ENCODE measurements at places on chromosomes 16 and 17.

DNA sequence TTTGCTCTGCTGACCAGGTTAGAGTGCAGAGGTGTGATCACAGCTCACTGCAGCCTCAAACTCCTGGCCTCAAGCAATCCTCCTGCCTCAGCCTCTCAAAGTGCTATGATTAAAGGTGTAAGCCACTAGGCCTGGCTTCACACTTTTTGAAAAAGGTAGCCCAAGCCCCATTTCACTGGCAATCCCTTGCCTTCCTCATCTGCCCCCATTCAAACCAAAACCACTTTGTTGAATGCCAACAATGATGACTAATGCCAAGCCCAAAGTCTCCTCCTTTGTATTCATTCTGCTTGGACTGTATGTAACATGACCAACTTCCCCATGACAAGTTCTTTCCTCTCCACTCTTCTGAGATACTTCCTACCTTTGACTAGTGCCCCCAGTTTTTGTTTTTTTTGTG is 33.1 kb downstream of the N4BP1 start:
- DNase-seq, result no peak

DNA sequence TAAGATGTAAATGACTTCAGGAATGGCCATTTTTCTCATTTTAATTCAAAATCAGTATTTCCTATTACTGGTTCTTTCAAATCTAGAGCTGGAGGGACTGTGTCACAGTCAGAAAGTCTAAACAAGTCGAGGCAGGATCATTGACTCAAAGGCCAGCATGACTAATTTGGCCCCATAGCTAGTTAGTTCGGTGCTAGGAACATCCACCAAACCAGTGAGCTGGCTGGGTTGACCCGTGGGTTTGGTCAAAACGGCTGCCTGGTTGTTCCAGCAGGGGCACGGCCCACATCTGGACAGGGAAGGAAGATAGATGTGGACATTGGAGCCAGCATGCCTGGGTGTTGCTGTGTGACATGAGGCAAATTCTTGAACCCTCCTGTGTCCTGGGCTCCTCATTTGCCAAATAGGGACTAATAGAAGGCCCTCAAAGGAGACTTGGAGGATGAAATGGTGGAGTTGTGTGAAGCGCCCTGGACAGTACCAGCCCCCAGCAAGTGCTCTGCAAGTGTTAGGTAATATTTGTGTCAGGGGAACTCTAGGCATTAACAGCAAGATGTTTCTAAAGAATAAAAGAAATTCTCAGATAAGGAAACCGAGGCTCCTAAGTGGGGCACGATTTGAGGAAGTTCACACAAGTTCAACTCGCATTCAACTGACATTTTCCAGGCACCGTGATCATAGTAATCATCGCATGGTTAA is 46.2 kb downstream of the MEOX1 start:
- DNase-seq, result no peak

GRCh38 chr16:74652249-74652648 is 14.4 kb downstream of the RFWD3 start:
- no peak for DNase-seq

DNA sequence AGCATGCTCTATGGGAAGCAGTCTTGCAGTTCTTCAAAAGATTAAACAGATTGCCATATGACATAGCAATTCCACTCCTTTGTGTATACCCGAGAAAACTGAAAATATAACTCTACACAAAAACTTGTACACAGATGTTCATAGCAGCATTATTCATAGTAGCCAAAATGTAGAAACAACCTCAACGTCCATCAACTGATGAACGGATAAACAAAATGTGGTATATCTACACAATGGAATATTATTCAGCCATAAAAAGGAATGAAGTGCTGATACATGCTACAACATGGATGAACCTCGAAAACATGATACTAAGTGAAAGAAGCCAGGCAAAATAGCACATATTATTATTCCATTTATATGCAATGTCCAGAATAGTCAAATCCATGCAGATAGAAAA is 221.2 kb upstream of the PSMD7 start:
- DNase-seq, result no peak

DNA sequence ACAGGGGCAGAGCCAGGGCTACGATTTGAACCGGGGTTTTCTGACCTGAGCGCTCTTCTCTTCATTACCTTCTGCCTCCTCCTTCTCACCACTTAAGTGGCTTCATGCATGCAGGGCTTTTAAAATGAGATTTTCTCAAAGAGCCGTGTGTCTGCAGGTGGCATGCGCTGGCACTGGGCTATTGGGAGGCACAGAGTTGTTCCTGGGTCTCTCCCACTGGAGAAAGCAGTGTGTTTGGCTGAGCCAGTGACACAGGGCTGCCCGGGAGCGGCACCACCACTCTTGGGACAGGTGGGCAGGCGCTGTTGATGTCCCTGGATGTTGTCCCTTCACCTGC is 218.8 kb upstream of the CHMP6 start:
- no peak for DNase-seq

DNA sequence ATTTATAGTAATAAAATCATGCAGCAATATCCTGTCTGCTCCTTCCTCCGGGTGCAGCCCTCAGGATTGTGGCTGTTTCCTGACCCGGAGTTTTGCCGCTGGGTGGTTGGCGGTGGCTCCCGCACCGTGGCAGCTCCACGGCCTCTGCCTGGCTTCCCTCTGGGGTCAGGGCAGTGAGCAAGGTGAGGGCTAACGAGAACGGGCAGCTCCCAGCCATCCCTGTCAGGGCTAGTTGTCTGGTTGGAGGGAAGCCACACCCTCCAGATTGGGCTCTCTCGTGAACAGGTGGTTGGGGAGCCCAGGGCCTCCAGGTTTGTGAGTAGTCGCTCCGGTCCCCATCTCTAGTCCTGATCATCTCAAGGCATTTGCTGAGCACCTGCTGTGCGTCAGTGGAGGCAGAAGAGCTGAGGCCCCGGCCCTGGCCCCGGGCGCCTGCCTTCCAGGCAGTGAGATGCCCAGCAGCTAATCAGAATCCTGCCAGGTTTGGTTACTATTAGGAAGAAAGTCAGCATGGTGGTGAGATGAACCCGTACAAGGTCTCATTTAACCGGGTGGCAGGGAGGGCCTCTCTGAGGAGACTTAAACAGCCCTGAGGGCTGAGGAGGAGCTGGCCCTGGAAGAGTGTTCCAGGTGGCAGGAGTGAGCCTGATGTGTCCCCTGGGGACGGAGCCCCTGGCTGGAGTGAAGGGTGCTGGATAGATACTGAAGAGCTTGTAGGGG is 2.3 kb upstream of the NUDT16L1 start:
- no peak for DNase-seq

DNA sequence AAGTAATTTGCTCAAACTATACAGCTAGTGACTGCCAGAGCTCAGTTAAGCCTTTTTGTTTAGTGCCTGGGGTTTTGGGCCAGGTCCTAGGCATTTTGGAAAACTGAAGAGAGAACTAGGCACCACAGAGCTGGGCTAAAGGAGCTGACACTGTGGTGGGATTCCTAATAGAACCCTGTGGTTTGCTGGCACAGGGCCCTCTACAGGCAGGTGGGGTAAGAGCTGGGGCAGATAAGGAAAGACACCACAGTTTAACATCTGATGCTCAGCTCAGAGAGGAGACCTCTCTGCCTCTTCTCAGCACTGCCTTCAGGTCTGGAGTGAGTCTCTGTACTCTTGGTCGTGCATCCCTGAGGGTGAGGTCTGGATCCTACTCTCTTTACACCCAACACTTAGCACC is 121.2 kb downstream of the SNX11 start:
- DNase-seq, result no peak

GRCh38 chr17:39867084-39867879 is 720 bp upstream of the ZPBP2 start:
- peak; percentile 82 for DNase-seq

GRCh38 chr16:47079860-47080259 is 63.9 kb downstream of the NETO2 start:
- DNase-seq, result no peak

DNA sequence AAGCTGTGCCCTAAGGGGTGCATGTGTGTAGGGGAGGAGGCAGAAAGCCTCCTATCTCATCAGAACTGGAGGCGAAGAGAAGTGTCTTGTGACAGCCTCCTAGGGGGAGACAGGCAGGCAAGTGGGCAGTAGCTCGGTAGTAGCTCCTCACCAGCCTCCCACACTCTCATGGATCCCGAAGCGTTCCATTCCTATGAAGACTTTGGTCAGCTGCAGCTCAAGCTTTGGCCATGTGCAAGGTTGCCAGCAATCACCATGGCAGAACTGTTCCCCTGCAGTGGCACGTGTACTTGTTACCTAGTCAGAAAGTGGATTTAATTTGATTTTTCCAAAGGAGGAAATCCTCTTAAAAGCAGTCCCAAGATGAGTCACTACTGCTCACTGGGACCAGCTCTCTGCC is 6.7 kb downstream of the MRPL58 start:
- no peak for DNase-seq

- DNase-seq, result peak; percentile 95
Measured at GRCh38 chr17:36601303-36602029, at the start of gene MRM1. Gene MRM1, plus strand, starts transcription at chr17:36601583. Its CDS starts 228 bp downstream, at chr17:36601811.

GRCh38 chr16:70522216-70523075 is 908 bp downstream of the COG4 start:
- peak; percentile 17 for DNase-seq

- DNase-seq, result no peak
Measured at GRCh38 chr17:79002796-79003593, 6.6 kb downstream of the CANT1 start.

- no peak for DNase-seq
Measured at GRCh38 chr16:466651-467050, 41.2 kb downstream of the RAB11FIP3 start.

DNA sequence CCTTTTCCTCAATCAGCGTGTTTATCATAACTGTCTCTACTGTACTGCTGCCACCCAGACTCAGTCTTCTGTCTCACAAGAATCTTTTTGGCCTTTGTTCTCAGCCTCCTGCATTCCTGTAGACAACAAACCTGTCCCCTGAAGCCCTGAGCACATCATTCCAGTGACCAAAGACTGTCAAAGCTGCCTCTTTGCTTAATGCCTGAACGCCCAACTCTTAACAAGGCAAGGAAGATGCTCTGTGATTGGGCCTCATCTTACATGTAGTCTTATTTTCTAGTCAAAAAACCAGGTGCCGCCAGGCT is 29.3 kb upstream of the AQP8 start:
- no peak for DNase-seq

DNA sequence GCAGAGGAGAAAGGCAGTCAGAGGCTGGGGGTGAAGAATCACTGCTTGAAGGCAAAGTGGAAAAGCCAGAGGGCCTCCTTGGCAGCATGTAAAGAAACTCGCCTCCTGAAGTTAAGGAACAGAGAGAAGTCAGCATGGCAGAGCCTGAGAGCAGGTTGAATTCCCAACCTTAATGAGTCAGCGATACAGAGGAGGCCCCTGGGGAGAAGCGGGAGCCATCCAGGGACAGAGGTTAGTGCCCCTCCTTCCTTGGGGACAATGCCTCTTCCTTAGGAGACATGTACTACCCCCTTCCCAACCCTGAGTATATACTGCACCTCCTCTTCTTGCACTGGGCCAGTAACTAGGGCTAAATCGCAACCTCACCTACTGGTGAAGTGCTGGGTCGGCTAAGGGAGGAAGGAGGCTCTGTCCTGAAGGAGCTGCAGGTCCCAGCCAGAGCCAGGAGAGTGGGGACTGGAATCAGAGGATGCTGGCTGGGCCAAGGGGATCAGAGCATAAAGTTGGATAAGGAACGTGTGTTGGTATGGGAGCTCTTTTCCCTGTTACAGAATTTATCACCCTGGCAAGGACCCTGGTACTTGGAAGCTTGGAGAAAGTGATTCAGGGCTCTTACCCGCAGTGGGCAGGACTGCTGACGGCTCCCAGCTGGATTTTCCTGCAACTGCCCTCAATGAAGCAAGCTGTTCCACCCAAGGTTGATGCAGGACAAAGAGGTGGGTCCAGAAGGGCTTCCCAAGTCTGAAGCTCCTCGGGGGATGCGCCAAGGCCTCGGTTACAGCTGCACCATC is 5.4 kb upstream of the AANAT start:
- DNase-seq, result no peak

GRCh38 chr17:67253384-67253783 is 8.4 kb upstream of the HELZ start:
- DNase-seq, result no peak

- DNase-seq, result peak; percentile 32
Measured at GRCh38 chr16:10314811-10315210, 71.0 kb upstream of the ATF7IP2 start.

DNA sequence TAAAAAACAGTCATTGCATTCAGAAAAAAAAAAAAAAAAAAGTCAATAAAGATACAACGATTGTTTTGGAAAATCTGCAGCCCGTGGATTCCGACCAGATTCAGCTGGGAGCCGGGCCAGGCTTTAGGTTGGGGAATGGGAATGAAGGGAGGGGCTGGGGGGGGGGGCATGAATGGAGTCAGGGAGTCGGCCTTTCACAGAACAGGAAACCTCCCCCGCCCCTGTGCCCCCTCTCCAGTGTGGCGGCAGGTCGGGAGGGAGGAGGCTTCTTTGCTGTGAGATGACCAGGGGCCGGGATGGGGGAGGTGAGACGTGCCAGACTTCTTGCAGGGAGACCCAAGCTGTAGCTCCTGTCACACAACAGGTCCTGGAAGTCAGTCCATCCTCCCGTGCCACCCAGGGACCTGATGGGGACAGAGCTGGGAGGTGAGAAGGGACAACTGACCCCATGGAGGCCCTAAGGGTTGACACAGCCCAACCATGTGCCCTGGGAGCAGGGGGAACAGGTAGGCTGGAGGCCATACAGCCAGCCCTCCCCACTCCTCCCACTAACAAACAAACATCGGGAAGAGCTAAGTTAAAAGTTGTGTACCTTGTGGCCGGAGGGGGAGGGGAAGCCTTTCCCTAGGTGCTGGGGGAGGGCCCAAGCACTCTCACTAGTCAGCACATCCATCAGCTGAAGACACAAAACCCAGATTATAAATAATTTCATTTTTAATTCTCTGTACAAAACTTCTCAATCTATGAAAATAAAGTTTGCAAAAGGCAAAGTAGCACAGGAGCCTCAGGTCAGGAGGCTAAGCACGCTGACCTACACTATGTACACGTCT is 25.2 kb downstream of the SREBF1 start:
- DNase-seq, result no peak

DNA sequence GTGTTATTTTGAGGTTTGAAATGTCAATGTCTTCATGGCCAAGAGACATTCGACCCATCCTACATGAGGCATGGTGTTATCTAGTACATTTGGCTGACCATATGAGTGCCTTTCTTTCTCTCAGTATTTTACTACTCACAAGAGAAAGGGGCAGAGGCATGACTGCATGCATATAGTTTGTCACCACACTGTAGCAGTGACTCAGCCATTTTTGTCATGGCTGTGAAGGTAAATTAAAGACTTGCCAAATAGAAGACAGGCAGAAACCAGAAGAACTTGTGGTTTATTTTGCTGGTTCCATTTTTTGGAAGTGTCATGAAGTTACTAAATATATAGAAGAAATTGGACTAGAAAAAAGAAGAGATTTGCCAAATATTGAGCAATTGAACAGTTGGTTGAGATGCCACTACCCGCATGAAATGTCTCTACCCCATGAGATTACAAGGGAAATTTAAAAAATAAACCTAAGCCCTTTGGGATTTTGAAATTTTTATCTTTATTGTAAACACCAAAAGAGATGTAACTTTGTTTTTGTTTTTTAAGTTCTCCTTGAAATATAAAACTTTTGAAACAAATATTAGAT is 170.3 kb downstream of the CHD9 start:
- DNase-seq, result no peak
